Fibroblast of lung (primary cell): ENCODE measurements at places on chromosomes 5 and 9.

DNA sequence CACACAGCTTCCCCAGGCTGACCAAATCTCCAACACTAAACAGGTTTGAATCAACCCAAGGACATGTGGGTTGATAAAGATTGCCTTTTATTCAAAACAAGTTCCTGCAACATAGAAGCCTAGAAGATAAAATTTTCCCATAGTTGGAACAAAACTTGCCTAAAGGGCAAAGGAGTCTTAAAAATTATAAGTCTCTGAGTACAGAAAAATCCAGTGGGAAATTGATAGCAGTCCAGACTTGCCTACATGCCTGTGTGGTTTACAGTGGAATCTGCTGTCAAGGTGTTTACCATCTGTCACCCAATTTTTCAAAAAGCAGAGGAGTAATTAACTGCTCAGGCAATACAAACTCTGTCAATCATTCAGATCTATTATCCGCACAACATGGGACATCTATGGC lies 168.2 kb downstream of the PPP2R2B start:
- no peak overlapping the region for H3K4me3 ChIP-seq
- no peak for DNase-seq
- no peaks in the 10 kb centered on the region for H3K27me3 ChIP-seq
- no peaks in the 10 kb centered on the region for H3K4me1 ChIP-seq
- H3K36me3 ChIP-seq: no peaks in the 10 kb centered on the region
- H3K27ac ChIP-seq: no peak overlapping the region

- H3K27ac ChIP-seq: no peak overlapping the region
- H3K27me3 ChIP-seq: no peaks in the 10 kb centered on the region
- no peak overlapping the region for H3K4me3 ChIP-seq
- no peak for DNase-seq
These were observed 510.4 kb downstream of the PSAT1 start for GRCh38 chr9:78807286-78807685.

DNA sequence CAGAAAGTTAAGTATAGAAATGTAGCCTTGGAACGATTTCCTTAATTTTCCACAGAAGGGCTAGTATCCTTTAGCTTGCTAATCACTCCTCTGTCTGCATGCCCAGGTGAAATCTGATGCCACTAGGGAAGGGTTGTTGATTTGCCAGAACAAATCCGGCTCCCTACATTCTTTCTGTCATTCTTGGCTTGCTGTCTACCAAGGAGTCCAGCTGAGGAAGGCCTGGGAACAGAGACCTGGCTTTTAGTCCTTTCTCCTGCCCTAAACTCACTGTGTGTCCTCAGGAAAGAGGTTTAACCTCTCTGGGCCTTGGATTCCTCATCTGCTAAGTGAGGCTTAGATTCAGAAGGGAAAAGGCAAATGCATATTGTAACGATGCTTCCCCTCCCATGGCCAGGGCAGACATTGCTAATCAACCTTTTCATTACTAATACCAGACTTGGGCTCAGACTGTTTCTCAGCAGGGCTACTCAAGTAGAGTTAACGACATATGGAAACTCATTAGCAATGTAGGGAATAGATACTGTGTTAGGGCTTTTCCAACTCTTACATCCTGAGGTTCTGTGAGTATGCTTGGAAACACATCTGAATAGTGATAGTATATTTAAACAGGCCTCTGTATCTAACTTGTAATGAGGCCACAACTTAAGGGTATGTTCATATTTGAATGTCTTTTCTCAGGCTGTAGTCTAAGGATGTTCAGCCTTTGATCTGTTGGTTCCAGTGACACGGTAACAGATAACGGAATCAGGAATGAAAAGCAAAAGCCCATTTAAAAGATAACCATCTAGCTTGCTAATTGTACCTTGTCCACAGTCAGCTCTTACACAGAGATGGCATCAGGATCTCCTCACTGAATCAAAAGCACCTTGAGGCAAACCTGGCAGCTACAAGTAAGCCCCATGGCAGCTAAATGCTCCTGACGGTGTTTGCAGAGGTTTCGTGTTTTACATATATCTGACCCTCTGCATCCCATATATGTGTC lies 4.1 kb downstream of the GALNT10 start:
- H3K4me1 ChIP-seq: peaks cover 17% of the 10 kb centered on the region
- H3K36me3 ChIP-seq: peaks cover 3% of the 10 kb centered on the region
- no peak overlapping the region for H3K27ac ChIP-seq
- DNase-seq: peak; percentile 52

DNA sequence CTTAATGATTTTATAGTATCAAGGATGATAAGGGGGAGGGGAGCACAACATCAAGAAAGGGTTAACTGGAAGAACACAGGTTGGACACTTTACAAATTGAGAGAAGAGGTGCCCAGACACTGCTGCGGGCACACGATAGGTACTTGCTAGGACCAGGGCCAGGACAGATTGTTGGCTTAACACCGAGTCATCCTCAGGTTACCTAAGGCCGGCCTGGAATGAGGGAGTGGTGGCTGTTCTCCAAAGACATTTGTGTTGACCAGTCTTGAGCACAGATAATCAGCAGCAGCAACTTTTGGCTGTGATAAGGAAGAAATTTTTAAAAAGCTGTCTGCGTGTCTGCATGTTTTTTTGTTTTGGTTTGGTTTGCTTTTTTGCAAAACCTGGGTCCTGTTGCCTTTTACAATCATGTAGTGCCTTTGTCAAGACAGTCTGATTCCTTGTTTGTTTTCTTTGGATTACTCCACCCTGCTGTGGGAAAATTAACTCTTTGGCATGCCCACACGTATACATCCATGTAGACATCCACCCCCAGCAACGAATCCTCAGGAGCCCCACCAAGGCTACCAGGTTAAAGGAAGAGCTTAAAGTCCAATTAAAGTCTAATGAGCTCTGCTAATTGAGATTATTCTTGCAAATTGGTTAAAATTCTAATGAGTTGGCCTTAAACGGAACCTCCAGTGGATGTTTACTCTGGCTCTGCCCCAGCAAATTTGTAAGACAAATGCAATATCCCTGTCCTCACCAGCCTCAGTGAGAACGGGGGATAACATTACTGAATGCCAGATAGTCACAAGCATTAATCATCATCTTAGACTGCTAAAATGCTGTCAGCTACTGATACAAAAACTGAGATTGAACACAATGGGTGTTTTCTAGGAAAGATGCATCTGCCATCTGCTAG lies 382.3 kb downstream of the ACTL7B start:
- peak; percentile 88 for DNase-seq
- no peaks in the 10 kb centered on the region for H3K36me3 ChIP-seq
- no peaks in the 10 kb centered on the region for H3K27me3 ChIP-seq
